Dermis blood vessel endothelial cell (primary cell): ENCODE measurements at places on chromosomes 1 and 21.

- no peak for DNase-seq
Measured at GRCh38 chr1:67314696-67315095, 7.0 kb downstream of the IL12RB2 start.

DNA sequence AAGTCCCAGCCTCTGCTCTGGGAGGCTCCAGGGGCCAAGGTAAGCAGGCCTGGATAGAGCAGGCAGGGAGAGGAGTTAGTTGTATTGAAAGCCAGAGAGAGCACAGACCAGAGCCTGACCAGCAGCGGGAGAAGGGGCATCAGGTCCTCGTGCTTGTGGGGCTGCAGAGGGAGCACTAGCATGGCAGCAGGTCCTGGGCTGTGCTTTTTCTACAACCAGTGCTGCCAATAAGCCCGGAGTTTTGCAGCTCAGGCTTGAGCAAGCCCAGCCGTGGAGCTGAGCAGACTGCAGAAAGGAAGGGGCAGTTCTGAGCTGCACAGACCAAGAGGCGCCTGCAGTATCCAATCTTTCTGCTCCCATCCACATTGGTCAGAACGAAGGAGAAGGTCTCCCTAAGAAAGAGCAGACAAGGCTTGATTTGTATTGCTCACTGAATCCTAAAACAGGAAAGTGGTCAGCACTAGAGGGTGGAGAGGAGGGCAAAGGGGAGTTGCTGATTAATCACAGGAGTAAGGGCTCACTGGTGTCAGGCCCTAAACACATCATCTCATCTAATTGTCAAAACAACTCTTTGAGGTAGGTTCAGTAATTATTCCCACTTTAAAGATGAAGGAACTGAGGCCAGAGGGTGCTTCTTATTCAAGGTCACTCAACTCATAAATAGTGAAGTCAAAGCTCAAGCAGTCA is 2.7 kb downstream of the DENND2D start:
- peak; percentile 58 for DNase-seq

DNA sequence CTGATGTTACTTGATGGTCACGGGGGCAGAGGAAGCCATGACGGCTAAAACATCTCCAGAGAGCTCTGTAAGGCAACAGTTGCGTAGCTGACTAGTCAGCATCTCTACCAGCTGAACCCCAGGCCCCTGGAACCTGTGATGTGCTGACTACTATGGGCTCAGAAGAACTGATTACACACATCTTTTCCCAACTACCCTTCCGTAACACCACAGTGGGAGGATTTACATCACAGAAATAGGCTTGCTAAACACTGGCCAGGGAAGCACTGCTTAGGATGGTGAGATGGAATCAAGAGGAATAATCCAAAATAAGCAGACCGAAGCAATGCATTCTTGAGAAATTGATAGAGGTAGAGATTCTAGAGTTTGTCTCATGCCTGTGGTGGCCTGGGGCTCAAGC is 122.5 kb downstream of the SMYD2 start:
- DNase-seq: peak; percentile 21

- DNase-seq: no peak
Measured at GRCh38 chr1:14777516-14778506, 179.3 kb downstream of the KAZN start.

- DNase-seq: no peak
Measured at GRCh38 chr21:33255404-33255803, 10.8 kb upstream of the IL10RB start.

- no peak for DNase-seq
Measured at GRCh38 chr1:54009406-54009805, 8.6 kb downstream of the LDLRAD1 start.

- peak; percentile 87 for DNase-seq
Measured at GRCh38 chr21:38992737-38993136, 187.0 kb downstream of the ETS2 start.

DNA sequence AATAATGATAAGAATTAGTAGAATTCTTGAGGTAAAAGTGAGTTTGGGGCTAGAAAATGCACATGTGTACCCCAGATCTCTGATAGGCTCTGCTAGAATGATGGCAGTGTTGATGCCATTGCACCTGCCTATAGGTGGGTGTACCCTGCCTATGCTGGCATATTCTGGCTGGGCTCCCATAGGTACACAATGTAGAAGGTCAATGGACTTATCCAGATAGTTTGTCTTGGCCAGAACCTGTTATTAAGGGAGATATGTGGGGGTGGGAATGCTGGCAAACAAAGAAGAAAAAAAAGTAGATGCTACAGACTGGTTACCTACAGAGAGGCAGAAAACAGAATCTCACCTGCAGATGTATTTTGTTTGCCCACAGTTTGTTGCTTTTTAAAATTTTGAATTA is 14.1 kb upstream of the KLHDC8A start:
- DNase-seq: no peak

DNA sequence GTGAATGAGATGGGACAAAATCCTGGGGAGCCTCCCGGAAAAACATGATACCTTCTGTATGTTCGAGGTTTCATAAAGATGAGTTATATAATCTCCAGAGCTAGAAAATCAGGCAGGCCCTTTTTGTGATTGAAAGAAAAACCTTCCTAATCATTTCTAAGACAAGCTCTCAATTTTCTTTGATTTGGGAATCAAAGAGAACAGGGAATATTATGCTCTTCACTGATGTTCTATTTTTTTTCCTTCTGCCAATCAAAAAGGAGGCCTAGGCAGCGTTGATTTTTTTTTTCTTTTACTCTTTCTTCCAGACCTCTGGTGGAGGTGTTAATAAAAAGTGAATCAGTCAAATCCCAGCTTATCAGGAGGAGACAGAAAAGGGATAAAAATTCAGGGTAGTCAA is 34.5 kb downstream of the DIRAS3 start:
- DNase-seq: no peak
